Activated naive CD8-positive, alpha-beta T cell treated with anti-CD3 and anti-CD28 coated beads, Interleukin-2, amount 50 U/mL, for 16 hours (primary cell): ENCODE measurements at places on chromosomes 4 and X.
A peak's percentile ranks its signal among the peaks of the same experiment; 100 is the strongest.

GRCh38 chr4:128517739-128518510 is 230.3 kb upstream of the PGRMC2 start:
- DNase-seq = no peak

GRCh38 chrX:107484002-107484726 is 34.7 kb downstream of the FRMPD3 start:
- no peak for DNase-seq

DNA sequence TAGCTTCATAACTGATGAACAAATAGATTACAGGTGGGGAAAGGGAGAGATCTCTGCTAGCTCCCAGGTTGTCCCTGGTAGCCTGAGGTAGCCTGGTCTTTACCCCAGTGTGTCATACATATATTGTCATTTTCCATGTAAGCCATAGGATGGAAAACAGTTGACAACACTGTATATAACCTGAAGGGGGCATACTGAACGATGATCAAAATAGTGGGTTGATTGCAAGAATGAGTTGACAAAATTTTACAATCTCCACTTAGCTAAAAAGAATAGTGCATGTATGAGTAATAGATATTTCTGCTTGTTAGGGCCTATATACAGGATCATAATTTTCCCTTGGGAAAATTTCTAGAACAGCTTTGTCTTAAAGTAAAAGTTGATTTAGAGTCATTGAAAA is 304.1 kb upstream of the HAND2 start:
- no peak for DNase-seq

GRCh38 chr4:164648151-164648848 is 105.6 kb upstream of the SMIM31 start:
- DNase-seq = no peak

DNA sequence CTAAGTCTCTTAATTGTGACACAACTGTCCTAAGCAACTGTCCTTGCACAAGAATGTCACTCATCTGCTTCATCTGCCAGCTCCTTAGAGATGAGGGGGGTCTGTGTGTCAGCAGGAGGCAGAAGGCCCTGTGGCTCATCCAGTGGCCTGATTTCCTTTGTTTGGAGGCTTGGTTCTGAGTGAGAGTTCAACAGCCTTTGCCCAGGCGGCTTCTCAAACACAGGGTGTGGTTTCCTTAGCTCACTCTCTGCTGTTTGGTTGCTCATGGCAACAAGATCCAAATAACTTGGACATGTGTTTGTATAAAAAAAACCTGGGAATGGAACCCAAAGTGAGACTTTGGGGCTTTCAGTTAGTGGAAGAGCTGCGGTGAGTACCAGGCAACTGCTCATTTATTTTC is 46.6 kb downstream of the MAP7D3 start:
- DNase-seq = no peak

- DNase-seq = no peak
Measured at GRCh38 chr4:1061760-1062159, 50.3 kb downstream of the FGFRL1 start.

GRCh38 chr4:151942971-151943370 is 182.2 kb upstream of the GATB start:
- DNase-seq = no peak

DNA sequence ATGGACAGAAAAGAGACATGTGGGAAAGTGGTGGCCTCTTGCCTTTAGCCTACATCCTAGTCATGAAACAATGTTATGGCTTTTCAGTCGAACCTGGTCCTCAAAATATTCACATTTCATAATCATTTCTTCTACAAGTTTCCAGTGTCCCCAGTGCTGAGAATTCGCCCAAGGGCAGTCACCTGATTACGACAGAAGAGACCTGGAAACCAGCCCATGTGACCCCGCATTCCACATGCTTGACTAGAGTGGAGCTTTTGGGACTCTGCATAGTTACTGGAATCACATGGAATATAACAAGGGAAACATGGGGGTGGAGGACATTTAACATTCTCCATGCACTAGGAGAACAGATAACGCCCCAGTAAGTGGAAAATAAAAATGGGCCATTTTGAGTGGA is 100.1 kb downstream of the PPARGC1A start:
- DNase-seq = no peak

GRCh38 chrX:50407976-50408375 is 62.6 kb downstream of the DGKK start:
- DNase-seq = no peak

GRCh38 chr4:81454948-81455347 is 16.8 kb downstream of the RASGEF1B start:
- no peak for DNase-seq

GRCh38 chr4:98706200-98706813 is 47.9 kb upstream of the TSPAN5 start:
- no peak for DNase-seq

DNA sequence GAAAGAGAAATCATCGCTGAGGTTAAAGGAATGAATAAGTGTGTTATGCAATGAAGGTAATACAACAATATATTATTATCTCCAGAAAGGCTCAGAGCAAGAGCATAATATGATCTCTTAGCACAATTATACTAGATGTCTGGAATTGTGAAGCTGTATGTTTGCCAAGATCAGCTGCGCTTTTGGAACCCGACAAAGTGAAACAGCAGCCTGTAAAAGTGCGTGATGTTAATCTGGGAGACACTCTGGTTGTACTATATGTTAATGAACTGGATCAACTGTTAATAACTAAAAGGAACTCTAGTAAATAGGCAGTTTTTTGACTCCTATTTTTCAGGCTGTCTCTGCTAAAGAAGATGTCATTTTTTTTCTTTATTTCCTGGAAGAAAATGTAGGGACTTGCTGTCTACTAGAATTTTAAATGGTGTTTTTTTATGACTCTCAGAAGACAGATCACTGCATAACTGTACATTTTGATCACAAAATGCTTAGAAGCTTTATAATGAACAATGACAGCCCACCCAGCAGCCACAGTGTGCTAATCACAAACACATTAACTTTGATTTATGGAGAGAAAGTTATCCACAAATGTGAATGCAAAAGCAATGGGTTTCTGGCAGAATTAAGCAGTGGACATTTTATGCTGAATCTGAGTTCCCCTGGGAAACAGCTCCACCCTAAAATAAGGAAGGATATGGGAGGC is 50.2 kb downstream of the UGT2B28 start:
- no peak for DNase-seq

DNA sequence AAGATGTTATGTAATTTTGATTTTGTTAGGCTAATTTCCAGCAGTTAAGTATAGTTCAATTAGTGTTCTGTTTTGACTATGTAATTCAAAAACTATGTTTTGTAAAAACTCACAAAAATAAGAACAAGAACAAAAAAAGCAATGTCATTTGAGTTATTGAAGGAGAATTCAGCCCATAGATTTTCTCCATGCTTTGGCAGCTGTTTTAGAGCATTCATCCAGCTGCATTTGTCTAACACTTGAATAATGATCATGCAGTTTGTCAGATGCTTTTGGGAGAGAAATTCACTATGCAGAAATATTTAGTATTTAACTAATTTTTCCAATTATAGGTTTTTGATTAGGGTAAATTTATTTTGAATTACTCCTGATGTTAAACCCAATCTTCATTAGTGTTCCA is 14.2 kb downstream of the CPE start:
- DNase-seq = no peak

- no peak for DNase-seq
Measured at GRCh38 chr4:85828027-85828890, 353.3 kb downstream of the ARHGAP24 start.

DNA sequence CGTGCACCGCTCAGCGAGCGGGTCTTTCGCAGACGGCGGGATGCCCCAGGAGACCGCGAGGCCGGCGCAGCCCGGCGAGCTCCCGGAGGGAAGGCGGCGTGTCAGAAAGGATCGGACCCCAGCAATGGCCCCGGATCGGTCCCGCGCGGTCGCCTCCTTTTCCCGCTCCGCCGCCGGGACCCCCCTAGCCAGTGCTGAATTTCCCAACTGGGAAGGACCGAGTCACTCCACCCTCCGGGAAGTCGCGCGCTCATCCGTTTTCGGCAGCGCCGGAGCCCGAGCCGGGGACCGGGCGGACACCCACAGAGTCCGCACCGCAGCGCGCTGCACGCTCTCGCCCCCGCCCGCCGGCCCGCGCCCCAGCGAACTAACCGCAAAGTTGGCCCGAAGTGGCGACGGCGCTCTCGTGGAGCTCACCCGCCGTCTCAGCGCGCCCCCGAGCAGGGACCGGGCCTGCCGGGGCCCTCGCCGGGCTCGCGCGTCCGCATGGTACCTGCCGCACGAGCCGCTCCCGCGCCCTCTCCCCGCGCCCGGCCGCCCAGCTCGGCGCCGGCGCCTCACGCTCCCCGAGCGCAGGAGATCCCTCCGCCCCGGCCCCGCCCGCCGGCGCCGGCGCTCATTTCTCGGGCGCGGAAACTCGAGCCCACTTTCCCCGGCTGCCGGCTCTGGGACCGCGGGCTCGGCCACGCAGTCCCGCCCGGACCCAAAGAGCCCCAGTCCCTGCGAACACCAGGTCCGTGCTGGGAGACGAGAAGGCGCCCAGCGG is at the start of gene FAT1:
TSS of gene FAT1 (minus strand) at position 565 of the 766 bp plus-strand sequence. CDS start 14,029 bp downstream, outside the sequence.
- DNase-seq = no peak

DNA sequence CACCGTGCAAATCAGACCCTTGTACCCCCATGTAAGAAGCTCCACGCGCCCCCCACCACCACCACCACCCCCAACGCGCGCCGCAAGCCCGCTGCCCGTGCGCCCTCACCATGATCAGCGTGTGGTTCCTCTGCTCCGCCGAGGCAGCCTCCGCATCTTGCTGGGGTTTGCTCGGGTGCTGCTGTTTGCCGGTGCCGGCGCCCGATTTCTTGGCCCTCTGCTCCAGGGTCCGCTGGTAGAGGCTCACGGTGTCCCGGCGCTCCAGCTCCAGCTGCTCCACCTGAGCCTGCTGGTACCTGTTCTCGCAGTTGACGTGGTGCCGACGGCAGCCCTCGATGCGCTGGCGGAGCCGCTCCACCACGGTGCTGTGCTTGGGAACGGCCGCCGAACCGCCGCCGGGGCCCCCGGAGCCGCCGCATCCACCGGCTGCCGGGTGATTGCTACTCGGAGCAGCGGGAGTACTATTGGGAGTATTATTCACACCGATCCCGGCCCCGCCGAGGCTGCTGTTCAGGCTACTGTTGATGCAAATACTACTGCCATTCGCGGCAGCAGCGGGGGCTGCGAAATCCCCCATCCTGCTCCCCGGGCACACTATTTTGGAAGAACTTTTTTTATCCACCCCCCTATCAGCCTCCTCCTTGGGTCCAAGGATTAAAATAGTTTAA is 1.1 kb downstream of the MAML3 start:
- DNase-seq = peak; percentile 7

DNA sequence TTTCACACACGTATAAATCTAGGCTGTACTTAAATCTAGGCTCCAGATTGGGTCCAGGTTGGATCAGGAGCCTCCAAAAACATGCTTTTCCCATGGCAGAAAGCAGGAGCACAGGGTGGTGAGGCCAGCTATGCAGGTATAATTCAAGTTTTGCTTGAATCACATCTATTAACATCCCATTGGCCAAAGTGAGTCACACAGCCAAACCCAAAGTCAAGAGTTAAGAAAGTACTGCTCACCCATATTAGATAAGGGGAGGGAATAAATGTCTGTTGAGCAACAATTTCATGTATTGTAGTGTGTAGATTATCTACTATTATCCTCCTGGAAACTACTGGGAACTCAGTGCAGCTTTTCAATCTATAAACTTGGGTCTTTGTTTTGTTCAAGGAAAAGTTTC is 12.8 kb downstream of the SUPT20HL2 start:
- DNase-seq = no peak
